A549 (cell line): ENCODE measurements at places on chromosomes 5 and 9.
A peak's percentile ranks its signal among the peaks of the same experiment; 100 is the strongest.

DNA sequence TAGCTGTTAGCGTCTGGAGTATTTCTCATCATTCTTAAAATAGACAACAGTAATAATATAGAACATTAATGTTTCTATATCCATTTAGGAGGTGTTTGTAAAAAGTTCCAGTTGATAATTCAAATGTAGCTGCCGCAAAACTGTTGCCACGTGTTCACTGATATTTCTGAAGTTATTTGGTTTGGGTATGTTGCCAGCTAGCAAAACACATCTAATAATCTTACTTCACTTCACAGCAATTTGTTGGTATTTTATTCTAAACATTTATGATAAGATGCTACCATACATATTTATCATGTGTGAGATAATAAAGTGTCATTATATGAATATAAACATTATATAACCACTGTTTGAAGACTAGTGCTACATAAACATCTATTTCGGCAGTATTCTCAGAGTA is 101.6 kb downstream of the CDH12 start:
- DNase-seq, result no peak

- no peak for DNase-seq
Observed at GRCh38 chr5:68305223-68305870, 89.8 kb downstream of the PIK3R1 start.

- DNase-seq, result no peak
Observed at GRCh38 chr5:151772846-151773561, 1.2 kb downstream of the G3BP1 start.

DNA sequence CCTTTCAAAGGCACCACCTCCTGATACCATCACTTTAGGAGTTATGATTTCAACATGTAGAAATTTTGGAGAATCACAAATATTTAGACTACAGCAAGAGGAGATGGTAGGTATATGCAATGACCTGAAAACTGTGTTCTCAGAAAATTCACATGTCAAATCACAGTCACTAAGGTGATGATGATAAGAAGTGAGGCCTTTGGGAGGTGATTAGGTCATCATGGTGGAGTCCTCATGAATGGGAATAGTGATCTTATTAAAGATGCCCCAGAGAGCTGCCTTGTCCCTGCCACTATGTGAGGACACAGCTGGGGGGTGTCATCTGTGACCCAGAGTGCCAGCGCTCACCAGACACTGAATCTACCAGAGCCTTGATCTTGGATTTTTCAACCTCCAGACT is 513.5 kb upstream of the TUSC1 start:
- DNase-seq, result no peak

DNA sequence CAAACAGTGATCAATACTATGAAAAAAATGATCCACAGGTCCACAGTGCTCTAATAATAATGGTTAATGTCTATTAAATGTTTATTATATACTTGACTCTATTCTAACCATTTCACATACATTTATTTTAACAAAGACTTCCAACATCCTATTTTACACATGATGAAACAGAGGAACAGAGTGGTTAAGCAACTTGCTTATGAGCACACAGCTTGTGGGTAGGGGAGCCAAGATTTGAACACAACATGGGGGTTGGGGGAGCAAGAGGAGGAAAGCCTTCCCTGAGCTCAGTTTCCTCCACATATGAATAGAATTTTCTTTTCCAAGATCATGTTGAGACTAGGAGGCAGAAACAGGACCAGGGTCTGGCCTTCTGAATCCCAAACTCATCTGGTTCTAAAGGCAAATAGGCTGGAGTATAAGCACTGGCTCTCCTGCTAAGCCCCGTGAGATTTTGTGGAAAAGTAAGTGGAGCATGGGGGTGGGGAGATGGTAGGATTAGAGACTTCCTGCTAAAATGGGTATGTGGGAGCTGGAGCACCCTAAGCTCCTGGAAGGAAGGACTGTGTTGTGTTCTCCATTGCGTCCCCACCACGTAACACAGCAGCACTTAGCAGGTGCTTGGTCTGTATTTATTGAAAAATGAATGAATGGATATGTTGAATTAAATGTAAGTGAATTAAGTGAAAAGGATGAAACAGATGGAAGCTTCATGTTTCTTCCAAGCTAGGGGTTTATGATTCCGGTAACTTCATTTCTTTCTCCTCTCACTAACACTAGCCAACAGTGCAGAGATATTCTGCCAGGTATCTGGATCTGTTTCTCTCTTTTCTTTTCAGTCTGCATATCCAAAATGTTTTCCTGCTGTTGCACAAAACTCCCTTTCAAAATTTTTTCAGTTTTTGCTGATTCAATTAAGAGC is 26.9 kb upstream of the GALNT10 start:
- no peak for DNase-seq

DNA sequence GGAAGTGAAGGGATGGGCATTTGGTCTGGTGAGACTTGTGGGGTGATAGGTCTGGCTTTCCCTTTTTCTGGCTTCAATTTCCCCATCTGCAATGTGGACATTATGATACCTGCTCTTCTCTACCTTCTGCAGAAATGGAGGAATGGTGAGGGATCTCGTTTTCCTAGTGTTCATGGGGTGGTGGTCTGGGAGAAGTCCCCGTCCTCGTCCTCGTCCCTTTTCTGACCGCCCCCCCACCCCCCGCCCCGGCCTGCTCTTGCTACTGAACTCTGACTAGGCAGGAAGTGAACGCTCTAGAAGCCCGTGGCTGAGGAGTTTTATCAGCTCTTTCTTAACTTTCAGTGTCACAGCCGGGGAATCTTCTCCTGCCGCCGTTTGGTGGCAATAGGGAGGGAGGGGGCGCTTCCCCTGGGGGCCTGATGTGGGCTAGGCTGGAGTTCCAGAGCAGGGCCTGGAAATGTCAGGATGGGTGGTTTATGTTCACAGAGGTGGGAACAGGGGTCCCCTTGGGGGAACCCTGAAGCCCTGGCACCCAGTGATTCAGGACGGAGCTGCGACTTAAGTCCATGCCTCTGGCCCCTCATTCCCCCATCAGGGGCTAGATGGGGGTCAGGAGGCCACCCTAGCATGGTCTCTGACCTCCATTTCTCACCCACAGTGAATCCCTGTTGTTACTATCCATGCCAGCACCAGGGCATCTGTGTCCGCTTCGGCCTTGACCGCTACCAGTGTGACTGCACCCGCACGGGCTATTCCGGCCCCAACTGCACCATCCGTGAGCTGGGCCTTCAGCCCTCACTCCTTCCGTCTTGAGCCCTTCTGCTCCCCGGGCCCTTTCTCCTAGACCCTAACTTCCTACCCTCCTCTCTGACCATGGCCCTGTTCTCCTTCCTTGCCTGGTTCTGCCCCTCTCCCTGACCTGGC is 6.7 kb downstream of the PTGS1 start:
- no peak for DNase-seq

GRCh38 chr9:136644343-136644592 is 18.4 kb upstream of the EGFL7 start:
- peak; percentile 71 for DNase-seq

GRCh38 chr5:96843140-96843539 is 33.2 kb upstream of the ERAP2 start:
- DNase-seq, result no peak

DNA sequence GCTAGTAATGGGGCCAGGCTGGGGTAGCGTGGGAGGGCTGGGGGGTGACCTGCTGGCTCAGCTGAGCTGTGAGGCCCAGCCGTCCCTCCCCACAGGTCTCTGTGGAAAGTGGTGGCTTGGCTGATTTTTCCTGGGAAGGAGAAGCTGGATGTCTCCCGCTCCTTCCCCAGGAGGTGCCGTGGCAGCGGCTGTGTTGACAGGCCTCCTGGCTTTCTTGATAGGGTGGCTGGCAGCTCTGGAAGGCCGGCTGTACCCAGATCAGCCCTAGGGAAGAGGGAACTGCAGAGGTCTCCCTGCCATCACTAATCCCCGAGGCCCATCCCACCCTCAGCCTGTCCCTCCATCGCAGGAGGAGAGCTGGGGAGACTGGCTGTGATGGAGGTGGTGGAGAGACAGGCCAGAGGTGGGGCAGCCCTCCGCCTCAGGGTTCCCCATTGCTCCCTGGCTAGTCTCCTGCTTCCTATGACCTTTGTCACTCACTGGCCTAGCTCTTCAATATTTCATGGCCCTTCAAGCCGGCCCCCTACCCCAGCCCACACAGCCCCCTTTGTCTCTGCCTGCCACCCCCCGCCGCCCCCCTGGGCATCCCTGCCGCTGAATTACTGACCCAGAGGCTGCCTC is 6.8 kb downstream of the CXXC5 start:
- DNase-seq, result no peak

DNA sequence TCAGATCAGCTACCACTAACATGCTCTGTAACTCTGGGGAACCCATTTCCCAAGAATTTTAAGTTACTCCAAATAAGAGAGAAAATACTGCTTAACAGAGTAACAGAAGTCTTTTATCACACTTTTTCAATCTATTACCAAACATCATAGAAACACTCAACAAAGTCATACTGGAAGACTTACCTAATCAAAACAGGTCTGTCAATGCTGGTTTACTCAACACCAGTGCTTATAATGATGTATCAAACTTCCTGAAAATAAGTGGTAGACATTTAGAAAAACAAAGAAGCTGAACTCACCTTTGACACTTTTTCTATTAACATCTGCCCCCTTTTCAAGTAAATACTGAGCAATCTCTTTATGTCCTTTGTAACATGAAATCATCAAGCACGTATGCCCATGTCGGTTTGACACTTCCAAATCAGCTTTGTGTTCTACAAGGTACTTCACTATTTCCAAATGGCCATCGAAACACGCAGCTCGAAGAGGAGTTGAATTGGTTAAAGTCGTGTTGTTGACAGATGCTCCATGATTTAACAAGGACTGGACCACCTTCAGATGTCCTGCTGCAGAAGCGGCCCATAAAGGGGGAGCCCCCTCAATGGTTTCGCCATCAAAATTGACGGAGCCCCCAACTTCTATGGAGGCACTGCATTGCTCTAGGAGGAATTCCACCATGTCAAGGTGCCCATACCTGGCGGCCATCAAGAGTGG is 1.8 kb downstream of the FEM1C start:
- DNase-seq, result no peak

DNA sequence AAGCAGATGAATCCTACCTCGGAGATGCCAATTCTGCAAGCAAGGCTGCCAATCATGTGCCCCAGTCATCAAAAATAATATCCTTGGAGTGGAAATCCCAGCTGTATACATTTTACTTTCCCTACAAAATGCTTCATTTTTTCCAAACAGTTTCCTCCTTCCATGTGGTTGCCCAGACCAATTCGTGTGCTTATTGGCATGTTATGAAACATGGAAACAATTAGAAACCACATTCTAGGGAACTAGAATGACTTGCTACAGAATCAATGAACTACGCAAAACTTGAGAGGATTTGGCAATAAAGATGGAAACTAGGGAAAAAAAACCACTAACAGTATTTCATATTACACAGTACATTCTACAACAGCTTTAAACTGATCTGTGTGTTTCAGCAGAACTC is 584.5 kb upstream of the DMAC1 start:
- DNase-seq, result no peak

GRCh38 chr9:106419829-106420228 is 443.1 kb upstream of the ZNF462 start:
- no peak for DNase-seq

DNA sequence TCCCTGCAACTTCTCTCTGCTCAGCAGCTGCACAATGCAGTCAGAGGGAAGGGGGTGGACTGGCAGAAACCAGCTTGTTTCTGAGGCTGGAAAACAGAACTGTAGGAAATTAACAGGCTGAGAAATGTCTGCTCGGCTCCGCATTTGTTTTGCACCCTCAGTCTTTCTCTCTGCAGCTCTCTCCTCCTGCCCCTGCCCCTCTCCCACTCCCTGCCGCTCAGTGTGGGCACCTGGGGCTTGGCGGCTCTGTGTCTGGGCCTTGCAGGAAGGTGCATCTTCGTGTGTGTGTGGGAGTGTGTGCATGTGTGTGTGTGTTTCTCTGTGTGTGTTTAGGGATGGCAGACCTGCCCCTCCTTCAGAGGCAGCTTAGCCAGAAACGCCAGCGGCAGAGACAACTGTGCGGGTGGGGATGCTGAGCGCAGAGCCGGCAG is 53.0 kb downstream of the PCDH1 start:
- DNase-seq, result no peak

DNA sequence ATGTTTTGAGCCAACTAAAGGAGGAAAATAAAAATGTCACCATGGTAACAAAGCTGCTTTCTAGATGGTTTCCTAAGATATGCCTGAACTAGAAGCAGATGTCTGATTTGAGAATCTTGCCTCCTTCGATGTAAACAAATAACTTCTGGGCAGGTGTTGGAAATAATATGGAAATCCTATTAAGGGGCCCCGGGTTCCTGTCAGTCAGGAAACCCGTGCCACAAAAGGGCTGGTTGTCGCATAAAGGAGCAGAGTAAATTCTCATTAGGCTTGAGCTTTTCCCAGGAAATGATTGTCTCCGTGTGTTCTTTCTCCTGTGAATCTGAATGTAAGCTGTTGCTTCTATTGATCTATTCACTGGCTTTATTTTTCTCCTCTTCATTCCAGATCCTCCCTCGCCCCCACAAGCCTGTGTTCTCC is 90.8 kb downstream of the TLE4 start:
- no peak for DNase-seq

- DNase-seq, result no peak
Observed at GRCh38 chr5:94240596-94240992, 377.8 kb downstream of the KIAA0825 start.

- DNase-seq, result peak; percentile 83
Observed at GRCh38 chr5:10695055-10695649, 65.9 kb downstream of the DAP start.

DNA sequence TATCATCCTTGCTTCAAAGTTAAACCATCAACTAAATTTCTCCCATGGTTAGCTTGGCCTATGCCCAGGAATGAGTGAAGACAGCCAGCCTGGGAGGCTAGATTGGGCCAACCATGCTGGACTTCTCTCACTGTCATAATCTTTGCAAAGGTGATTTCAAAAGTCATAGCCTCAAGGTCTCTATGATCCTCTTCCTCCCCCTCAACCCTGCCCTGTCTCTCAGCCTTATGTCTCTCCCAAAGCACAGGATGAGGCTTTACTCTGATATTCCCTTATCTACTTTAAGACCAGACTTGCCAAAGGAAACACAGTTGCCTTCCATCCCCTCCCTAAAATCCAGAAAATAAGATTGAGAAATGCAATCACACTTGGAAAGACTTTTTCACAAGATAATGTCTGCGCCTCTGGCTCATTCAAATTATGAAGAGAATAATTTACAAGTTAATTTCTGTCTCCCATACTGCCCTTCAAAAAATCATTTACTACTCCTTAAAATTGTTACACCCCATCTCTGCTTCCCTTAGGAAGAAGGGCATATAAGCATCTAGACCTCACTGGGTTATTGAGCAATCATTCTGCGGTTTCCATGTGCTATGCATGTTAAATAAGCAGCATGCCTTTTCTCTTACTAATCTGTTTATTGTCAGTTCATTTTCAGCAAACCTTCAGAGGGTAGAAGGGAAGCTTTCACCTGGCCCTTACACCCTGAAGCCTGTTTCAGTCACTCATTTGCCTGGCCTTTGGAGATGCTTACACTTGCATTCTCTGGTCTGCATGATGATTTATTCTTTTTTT is 113.8 kb upstream of the ANKRD55 start:
- peak; percentile 63 for DNase-seq

DNA sequence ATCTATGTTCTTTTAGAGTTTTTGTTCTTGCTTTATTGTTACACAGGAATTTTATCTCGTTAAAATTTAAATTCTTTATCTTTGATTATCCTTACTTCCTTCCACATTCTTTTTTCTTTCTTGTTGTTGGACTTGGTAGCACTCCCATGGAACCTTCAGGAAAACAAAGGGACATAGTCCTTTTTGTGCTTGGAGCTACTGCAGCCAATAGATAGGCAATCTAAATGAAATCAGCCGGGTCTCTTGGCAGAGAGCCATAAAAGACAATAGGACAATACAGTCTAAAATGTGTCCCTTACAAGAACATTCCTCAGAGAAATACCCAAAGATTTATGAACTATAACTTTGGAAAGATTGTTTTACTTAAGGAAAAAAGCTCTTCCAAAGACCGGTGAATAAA is 548.1 kb upstream of the C9orf72 start:
- no peak for DNase-seq
